ENCODE measurements at places on chromosomes 3 and 15. TPM values are rescaled to one million over a fixed set of nuclear protein-coding genes. Genes with fewer than 3 reads are reported as not detected.

CPLX3 gene
- total RNA-seq = 0.53 TPM

DNA sequence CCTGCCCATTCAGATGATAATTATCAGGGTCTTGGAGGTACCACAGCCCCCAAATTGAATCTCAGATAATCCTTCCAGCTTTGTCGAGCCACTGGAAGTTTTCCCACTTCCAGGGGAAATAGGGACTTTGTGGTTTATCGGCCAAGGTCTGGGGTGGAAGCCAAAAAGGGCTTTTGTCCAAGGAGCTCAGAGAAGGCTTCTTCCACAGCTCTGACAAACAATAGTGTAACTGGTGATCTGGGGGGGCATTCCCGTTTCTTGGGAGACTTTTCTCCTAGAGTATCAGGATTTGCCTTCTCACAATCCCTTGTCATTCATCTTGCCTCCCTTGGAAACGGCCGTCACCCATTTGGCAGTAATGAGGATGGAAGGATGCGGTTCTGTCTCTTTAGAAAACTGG, 18.4 kb downstream of the SRGAP3 start:
- no peaks in the 10 kb centered on the region for H3K27me3 ChIP-seq
- DNase-seq = no peak
- H3K36me3 ChIP-seq = no peaks in the 10 kb centered on the region
- no peaks in the 10 kb centered on the region for H3K4me1 ChIP-seq

GRCh38 chr3:49724586-49724985, 835 bp upstream of the GMPPB start:
- peaks cover 40% of the 10 kb centered on the region for H3K36me3 ChIP-seq
- H3K4me1 ChIP-seq = peaks cover 31% of the 10 kb centered on the region
- no peak for DNase-seq
- H3K27me3 ChIP-seq = no peaks in the 10 kb centered on the region

DNA sequence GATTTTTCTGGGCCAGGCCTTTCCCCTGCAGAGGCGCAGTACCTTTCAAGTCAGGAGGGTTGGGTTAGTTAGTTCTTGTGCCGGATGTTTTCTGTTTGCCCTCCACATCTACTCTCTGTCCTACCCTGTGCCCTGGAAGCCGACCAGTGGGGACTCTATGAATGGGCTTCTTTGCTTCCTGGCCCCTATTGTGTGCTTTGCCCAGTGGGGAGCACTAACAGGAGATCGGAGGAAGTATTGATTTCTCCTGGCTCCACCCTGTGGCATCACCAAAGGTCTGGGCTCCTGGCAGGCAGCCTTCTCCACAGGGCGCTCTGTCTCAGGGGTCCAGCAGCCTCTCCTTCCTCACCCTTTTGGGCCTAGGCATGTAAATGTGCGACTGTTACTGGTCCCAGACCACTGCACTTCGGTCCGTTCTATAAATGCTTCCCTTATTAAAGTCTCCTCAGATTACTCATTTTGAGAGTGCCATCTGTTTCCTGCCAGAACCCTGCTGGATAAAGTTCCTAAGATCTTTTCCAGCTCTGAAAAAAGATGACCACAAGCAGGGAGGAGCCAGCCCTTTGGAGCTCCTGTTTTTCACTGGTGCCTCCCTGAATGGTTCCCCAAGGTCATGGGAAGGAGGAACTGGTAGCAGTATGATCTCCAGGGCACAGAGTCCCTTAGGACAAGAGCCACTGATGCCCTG, 44.5 kb downstream of the CTDSPL start:
- H3K36me3 ChIP-seq = no peaks in the 10 kb centered on the region
- peaks cover 19% of the 10 kb centered on the region for H3K4me1 ChIP-seq
- H3K27me3 ChIP-seq = no peaks in the 10 kb centered on the region
- DNase-seq = no peak

DNA sequence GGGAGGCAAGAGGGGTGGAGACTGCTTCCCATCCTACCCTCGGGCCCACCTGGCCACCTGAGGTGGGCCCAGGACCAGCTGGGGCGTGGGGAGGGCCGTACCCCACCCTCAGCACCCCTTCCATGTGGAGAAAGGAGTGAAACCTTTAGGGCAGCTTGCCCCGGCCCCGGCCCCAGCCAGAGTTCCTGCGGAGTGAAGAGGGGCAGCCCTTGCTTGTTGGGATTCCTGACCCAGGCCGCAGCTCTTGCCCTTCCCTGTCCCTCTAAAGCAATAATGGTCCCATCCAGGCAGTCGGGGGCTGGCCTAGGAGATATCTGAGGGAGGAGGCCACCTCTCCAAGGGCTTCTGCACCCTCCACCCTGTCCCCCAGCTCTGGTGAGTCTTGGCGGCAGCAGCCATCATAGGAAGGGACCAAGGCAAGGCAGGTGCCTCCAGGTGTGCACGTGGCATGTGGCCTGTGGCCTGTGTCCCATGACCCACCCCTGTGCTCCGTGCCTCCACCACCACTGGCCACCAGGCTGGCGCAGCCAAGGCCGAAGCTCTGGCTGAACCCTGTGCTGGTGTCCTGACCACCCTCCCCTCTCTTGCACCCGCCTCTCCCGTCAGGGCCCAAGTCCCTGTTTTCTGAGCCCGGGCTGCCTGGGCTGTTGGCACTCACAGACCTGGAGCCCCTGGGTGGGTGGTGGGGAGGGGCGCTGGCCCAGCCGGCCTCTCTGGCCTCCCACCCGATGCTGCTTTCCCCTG, 2.2 kb upstream of the FES start:
- no peak overlapping the region for H3K27ac ChIP-seq
- no peak overlapping the region for H3K4me3 ChIP-seq
- H3K27me3 ChIP-seq = peaks cover 3% of the 10 kb centered on the region
- no peak for DNase-seq

DNA sequence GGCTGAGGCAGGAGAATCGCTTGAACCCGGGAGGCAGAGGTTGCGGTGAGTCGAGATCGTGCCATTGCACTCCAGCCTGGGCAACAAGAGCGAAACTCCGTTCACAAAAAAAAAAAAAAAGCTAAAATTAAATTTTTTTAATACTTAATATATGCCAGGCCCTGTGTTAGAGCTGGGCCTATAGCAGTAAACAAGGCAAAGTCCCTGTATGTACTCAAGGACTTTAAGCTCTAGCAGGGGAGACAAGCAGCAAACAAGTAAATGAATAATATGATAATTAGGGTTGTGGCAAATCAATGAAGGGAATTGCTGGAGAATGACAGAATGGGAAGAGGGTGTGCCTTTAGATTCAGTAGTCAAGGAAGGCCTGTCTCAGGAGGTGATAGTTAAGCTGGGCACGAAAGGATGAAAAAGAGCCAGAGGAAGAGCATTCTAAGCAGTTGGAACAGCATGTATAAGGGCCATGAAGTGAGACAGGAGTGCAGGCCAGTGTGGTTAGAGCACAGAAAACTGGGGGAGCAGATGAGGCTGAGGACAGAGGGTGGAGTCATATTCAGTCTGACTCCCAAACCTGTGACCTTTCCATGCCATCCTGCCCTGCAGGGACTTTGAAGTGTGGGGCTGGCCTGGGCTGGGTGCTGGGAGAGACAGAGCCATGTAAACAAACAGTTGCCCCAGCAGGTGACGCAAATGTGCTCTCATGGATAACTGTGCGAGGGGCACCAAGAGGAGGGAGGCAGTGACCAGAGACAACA, 6.6 kb upstream of the RAF1 start:
- no peaks in the 10 kb centered on the region for H3K4me1 ChIP-seq
- H3K27ac ChIP-seq = no peak overlapping the region
- H3K4me3 ChIP-seq = no peak overlapping the region
- no peaks in the 10 kb centered on the region for H3K27me3 ChIP-seq
- no peak for DNase-seq
- no peaks in the 10 kb centered on the region for H3K36me3 ChIP-seq

DNA sequence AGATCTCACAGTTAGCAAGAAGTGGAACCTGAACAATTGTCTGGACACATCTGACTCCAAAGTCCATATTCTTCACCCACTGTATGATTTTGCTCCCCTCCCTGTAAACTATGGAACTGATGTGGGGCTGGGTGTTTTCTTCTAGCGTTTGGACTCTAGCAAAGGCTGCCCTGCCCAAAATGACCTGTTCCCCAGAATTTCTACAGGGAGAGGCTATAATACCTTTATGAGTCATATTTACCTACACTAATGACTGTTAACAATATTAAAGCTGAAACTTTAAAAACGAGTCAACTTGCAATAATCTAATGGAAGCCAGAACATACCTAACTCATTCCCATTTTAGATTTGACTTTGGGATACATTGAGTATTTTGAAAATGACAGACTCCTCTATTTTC, 531.2 kb upstream of the CFAP20DC start:
- H3K27ac ChIP-seq = no peak overlapping the region
- no peaks in the 10 kb centered on the region for H3K4me1 ChIP-seq
- no peak for DNase-seq
- H3K4me3 ChIP-seq = no peak overlapping the region
- H3K27me3 ChIP-seq = no peaks in the 10 kb centered on the region

ACKR4 gene
- total RNA-seq = 0.16 TPM

DNA sequence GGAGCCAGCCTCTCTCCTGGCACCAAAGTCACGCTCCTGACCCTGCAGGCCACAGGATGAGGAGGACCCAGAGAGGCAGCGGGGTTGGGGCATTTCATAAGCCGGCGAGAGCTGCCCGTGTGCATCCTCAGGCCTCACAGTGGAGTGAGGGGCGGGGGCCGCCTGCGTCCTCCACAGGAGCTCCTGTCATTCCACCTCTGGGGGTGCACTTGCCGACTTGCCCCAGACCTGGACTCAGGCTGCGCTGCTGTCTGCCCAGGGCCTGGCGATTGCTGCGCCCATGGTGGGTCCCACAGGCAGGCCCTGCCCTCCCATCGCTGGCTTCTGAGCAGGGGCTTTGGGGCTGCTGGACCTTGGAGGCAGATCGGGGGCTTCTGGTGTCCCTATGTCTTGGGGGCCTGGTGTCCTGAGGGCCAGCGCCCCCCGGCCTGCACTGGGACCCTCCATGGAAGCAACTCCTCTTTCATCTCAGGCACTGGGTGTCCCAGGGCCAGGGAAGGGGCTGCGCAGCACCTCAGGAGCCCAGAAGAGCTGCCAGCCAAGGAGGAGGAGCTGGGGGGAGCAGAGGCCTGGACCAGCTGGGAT, 184.0 kb downstream of the GOLGA6L6 start:
- H3K36me3 ChIP-seq = no peaks in the 10 kb centered on the region
- DNase-seq = peak; percentile 40
- H3K4me3 ChIP-seq = no peak overlapping the region
- H3K4me1 ChIP-seq = peaks cover 29% of the 10 kb centered on the region
- no peak overlapping the region for H3K27ac ChIP-seq

- no peaks in the 10 kb centered on the region for H3K27me3 ChIP-seq
- DNase-seq = no peak
- H3K27ac ChIP-seq = no peak overlapping the region
- H3K4me3 ChIP-seq = no peak overlapping the region
- no peaks in the 10 kb centered on the region for H3K4me1 ChIP-seq
Measured at GRCh38 chr15:29800491-29801366, 21.5 kb downstream of the TJP1 start.

PRR23B gene
- not detected for total RNA-seq

GRCh38 chr15:78567531-78567930, 2.2 kb downstream of the CHRNA5 start:
- H3K36me3 ChIP-seq = no peaks in the 10 kb centered on the region
- DNase-seq = no peak
- no peaks in the 10 kb centered on the region for H3K27me3 ChIP-seq

- H3K27me3 ChIP-seq = no peaks in the 10 kb centered on the region
- no peak overlapping the region for H3K27ac ChIP-seq
- H3K36me3 ChIP-seq = no peaks in the 10 kb centered on the region
- no peaks in the 10 kb centered on the region for H3K4me1 ChIP-seq
Measured at GRCh38 chr3:154775821-154776548, 304.1 kb upstream of the MME start.

CLDN18 gene
- not detected for total RNA-seq

DNA sequence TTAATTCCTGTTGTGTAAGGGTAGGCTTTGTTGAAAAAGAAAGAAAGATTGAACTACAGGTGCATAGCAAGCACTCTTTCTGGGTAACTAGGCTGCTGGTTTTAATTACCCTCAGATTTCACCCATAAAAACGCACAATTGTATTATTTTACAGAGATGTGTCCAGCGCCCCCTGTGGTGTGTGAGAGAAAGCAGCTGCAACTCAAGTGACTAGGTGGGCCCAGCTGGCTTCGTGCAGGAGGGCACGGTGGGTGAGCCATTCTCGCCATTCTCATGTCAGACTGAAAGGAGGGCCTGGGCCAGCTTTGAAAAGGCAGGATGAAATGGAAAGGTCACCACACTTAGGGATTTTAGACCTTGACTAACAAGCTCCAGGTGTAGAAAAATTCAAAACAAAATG, 122.6 kb downstream of the LRIG1 start:
- no peak overlapping the region for H3K27ac ChIP-seq
- H3K4me1 ChIP-seq = peaks cover 14% of the 10 kb centered on the region
- H3K36me3 ChIP-seq = peaks cover 61% of the 10 kb centered on the region
- no peak overlapping the region for H3K4me3 ChIP-seq

DNA sequence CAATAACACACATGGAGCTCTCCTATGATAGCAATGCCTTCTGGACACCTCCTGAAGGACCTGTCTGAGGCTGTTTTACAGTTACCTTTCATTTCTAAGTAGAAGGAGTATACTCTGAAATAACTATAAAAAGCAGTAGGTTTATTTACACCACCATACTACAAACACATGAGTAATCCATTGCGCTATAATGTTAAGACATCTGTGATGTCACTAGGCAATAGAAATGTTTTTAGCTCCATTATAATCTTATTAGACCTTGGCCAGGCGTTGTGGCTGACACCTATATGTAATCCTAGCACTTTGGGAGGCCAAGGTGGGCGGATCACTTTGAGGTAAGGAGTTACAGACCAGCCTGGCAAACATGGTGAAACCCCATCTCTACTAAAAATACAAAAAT, 24.7 kb downstream of the PXK start:
- no peak for DNase-seq
- no peak overlapping the region for H3K4me3 ChIP-seq
- H3K27ac ChIP-seq = no peak overlapping the region
- H3K4me1 ChIP-seq = peaks cover 14% of the 10 kb centered on the region
- no peaks in the 10 kb centered on the region for H3K27me3 ChIP-seq
- H3K36me3 ChIP-seq = no peaks in the 10 kb centered on the region

DNA sequence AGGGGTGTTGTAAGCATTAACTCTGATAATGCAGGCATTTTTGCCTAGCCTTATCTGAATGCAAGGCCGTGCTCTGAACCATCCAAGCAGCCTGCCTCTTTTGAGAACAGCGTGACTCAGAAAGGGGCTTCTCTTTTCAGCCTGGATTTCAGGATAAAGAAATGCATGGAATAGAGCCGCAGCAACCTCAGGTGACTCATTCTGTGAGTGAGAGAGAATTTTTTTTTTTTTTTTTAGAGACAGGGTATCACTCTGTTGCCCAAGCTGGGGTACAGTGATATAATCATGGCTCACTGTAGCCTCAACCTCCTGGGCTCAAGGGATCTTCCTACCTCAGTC, 20.6 kb upstream of the PDE8A start:
- DNase-seq = no peak
- no peaks in the 10 kb centered on the region for H3K27me3 ChIP-seq
- H3K36me3 ChIP-seq = no peaks in the 10 kb centered on the region
- H3K4me3 ChIP-seq = no peak overlapping the region
- no peaks in the 10 kb centered on the region for H3K4me1 ChIP-seq
- H3K27ac ChIP-seq = no peak overlapping the region

REC114 gene
- not detected for total RNA-seq

GRCh38 chr3:34285827-34286188, 487.4 kb downstream of the PDCD6IP start:
- H3K36me3 ChIP-seq = no peaks in the 10 kb centered on the region
- no peak for DNase-seq
- H3K27me3 ChIP-seq = no peaks in the 10 kb centered on the region
- H3K27ac ChIP-seq = no peak overlapping the region
- H3K4me1 ChIP-seq = no peaks in the 10 kb centered on the region

Measured in CD4-positive, alpha-beta T cell (primary cell).